ENCODE measurements at places on chromosomes 7 and 10.
A peak's percentile ranks its signal among the peaks of the same experiment; 100 is the strongest.

DNA sequence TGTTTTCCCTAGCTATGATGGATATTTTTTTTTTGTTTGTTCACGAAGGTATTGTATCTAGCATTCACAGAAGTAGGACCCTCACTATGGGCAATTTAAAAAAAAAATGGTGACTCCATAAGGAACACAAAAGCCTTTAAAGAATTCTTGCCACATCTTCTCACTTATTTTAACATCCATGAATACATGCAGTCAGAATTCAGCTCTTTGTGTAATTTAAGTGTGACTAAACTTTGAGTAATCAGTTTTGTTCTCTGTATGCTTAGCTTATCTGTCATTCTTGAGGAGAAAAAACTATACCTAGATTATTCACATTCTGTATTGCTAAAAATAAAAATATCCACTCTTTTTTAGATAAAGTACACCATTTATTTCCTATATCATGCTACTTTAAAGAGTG lies 313.2 kb upstream of the KCND2 start:
- DNase-seq, result no peak

- no peak for DNase-seq
Observed at GRCh38 chr7:107070710-107071109, 26.2 kb downstream of the PRKAR2B start.

GRCh38 chr7:42753811-42754363 lies 158.0 kb downstream of the C7orf25 start:
- DNase-seq, result no peak

- DNase-seq, result peak; percentile 15
Observed at GRCh38 chr10:124106241-124106879, 13.0 kb upstream of the CHST15 start.

DNA sequence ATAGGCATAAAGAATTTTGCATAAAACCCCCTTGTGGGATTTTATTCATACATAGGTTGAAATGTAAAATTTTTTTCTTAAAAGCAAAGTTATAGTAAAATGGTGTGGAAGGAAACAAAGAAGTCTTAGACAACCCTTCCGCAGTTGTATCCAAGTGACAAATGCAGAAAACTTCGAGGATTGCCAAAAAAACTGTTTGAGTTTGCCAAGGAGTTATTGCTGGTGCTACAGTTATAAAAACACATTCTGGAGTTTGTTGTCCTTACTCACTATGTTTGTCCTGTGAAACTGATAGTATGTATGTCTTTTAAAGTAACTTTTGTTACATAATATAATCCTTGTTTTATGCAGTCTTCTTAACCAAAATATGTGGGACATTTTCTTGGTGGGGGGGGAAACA lies 120.3 kb downstream of the FOXP2 start:
- DNase-seq, result no peak

- no peak for DNase-seq
Observed at GRCh38 chr7:20911081-20911480, 124.4 kb upstream of the SP8 start.

Measured in GM18507 (cell line).